Stimulated activated CD4-positive, alpha-beta T cell treated with anti-CD3 and anti-CD28 coated beads, Interleukin-1b, Interleukin-23, amount 100 ng/mL, for 1 hour (primary cell): ENCODE measurements at places on chromosomes 1 and 21.

DNA sequence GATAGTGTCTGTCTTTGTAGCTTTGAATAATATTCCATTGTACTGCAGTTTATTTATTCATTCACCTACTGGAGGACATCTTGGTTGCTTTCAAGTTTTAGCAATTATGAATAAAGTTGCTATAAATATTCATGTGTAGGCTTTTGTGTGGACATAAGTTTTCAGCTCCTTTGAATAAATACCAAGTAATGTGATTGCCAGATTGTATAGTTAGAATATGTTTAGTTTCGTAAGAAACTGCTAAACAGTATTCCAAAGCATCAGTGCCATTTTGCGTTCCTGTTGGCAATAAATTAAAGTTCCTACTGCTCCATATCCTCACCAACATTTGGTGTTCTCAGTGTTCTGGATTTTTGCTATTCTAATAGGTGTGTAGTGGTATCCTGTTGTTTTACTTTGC is 311.7 kb upstream of the FMN2 start:
- DNase-seq, result no peak

DNA sequence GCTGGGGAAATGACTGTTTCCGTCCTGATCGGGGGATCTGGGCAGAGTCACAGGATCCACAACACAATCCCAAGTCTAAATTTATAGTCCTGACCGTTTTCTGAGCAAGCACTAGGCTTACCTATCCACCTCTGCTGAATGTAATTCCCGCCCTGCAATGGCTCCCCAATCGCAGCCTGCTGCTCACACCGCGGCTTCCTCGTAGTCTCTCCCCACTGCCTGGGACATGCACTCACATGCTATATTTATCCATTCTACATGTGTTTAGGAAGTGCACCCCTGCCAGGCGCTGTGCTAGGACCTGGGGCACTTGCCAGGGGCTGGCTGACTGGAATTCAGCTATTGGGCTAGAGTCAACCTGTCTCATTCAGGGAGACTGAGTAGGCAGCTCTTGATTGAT is 246.6 kb upstream of the CSF3R start:
- DNase-seq, result no peak

GRCh38 chr1:34663031-34663430 is 91.8 kb upstream of the GJB5 start:
- DNase-seq, result no peak

DNA sequence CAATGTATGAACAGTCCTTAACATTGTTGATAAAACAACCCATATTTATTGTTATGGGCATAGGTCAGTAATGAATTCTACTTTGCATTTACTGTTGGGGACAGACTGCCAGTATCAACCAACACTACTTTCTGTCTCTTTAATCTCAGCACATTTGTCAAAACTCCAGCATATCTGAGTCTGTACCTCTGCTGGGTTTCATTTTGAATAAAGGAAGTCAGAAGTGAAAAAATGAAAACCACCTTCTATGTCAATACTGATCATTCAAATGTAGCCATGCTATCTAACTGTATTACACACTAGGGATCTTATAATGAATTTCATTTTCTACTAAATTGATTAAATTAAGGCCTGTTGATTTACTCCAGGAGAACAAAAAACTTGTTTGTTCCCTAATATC is 24.2 kb upstream of the CXADR start:
- no peak for DNase-seq

DNA sequence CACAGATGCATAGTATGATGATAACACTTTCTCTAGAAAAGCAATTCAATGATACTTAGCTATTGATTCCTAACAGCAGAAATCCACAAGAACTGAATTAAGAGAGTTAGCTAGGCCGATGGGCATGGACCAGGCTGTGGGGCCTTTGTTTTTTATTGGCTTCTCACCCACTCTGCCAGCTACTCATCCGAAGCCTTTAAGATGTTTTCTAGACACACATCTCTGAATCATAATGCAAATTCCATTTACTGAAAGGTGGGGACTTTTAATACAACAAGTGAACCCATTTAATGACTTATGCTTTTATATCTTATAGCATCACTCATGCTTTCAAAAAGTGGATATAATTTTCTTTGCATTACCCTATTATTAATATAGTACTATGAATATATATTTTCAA is 170.2 kb downstream of the RUNX1 start:
- no peak for DNase-seq

GRCh38 chr21:46099476-46099875 is 1.6 kb downstream of the COL6A2 start:
- DNase-seq, result no peak

- DNase-seq, result no peak
Observed at GRCh38 chr1:156502894-156503697, 2.5 kb upstream of the MEF2D start.

DNA sequence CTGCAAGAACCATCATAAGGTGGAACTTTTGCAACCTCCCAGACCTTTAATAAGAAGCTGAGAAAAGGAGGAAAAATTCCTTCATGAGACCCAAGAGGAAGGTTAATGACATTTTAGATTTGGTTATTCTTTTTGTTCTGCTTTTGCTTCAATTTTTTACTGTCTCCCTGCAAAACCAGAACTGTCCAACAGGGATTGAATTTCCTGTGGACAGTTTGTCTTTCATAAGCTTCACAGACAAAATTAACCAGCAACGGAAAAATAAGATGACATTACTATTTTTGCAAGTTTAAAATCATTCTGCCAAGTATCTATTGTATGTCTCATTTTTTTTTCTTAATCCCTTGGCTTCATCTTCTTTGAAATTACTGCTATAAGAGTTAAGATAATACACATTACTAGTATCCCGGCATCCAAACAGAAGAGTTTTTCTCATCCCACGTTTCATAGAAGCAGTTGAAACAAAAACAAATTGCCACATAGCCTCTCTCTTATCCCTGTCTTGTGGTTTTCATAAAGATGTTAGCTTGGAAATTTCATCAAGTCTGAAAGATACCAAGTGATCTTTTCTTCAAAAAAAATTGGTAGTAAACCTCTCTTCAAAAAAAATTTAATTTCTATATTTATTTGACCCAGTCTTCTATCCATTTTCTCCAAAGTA is 465.3 kb upstream of the PTBP2 start:
- no peak for DNase-seq

DNA sequence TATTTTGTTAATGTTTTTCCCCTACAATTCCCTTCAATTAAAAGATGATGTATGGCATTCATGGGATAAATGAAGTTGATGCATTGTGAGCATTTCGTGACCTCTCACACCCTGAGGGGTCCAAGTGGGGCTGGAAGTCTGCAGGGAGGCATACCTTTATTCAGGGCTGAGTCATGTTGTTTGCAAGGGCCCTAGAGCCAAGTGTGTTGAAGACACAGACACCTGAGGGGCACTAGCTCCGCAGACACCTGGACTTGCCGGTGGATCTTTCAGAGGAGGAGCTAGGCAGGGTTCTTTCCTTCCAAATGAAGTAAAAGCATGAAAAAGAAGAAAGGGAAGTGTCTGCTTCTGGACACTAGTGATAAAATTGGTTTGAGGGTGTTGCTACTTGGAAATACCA is 57.0 kb upstream of the RGS7 start:
- DNase-seq, result no peak

- DNase-seq, result no peak
Observed at GRCh38 chr21:36849461-36850105, 116.9 kb downstream of the HLCS start.

GRCh38 chr21:32371913-32372314 is 20.9 kb downstream of the URB1 start:
- no peak for DNase-seq

DNA sequence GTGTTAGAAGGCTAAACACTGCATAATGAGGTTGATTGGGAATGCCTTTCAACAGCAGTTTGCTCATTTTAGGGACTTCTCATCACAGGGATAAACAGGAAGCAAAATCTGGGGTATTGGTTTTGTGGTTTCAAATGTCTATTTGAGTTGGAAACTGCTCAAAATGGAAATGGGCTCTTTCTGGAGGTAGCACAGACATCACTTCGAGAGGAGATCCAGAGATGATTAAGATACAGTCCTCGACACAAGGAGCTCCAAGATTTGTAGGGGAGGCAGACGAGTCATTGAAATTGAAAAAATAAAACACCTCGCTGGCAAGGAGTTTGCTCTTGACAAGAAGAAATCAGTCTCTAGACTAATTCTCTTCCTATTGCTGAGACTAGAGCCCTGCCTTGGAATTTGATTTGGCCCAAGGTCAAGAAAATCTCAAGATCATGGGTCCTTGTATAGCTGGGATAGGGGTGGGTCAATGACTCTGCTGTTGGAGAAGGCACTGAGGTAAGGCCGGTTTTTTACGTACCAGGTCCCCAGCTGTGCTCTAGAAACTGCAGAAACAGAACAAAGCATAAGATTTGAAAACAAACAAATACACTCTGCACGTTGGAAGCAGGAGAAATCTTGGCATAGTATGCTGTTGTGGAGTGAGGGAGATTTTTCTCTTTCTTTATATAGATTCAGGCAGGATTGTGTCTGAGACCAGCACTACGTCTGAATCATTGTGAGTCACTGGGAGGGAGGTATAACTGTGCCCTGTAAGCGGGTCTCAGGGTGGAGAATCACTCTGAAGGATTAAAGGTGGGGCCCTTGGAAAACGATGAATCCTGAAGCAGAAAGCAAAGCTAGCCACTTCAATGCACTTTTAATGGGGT is 17.7 kb upstream of the KLHDC8A start:
- DNase-seq, result no peak

DNA sequence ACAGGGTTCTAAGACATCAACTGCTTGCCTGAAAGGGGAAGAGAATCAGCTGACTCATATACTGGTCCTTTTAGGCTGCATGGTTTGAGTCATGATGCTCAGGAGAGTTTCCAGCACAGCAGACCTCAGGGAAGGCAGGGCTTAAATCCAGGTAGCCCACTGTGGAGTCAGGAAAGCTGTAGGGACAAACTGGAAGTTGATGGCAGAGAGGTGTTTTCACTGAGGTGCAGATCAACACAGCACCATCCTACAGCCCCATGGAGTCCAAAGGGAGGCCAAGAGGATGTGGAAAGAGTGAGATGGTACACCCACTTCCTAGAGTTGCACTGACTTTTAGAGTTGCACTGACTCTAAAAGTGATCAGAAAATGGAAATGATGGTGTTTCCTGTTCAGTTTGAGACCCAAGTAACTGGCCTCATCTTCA is 252.4 kb upstream of the DUSP10 start:
- no peak for DNase-seq

DNA sequence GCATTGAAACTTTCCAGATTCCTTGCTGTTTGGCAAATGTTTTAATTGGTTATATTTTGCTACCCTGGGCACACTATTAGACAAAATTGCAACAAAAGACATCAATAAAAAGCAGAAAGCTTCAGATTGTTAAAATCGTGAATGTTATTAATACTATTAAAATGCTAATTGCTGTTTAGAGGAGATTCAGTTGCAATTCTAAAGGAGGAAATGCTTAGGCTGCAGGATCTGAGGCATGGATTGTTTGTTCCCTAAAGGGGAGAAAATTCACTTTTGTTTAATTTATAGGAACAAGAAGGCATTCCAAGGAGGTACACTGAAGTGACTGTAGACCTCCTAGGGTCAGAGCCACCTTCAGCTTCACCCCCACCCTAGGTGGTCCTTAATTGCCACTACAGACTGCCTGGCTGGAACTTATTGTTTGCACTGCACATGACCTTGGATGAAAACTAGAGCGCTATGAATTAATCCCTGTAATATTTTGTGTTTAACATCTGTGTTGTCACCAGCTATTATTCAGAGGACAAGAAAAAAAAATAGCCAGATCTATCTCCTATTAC is 1266.9 kb upstream of the ADGRL2 start:
- DNase-seq, result no peak

DNA sequence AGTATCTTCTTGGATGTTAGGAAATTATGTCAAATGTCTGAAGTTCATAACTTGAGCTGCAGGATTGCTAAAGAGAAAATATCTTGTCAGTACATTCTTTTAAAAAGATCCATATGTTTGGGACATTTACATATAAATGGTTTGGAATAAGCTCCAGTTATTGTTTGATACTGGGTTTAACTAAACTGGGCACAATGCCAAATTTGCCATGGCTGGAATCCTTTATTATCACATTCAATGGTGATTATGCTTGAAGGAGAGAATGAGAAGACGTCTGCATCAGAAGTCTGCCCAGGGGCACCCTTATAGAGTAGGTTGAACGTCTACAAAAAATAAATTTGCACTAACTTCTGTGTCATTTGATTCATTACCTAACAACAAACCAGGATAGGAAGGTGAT is 652.5 kb downstream of the AMY1C start:
- no peak for DNase-seq

DNA sequence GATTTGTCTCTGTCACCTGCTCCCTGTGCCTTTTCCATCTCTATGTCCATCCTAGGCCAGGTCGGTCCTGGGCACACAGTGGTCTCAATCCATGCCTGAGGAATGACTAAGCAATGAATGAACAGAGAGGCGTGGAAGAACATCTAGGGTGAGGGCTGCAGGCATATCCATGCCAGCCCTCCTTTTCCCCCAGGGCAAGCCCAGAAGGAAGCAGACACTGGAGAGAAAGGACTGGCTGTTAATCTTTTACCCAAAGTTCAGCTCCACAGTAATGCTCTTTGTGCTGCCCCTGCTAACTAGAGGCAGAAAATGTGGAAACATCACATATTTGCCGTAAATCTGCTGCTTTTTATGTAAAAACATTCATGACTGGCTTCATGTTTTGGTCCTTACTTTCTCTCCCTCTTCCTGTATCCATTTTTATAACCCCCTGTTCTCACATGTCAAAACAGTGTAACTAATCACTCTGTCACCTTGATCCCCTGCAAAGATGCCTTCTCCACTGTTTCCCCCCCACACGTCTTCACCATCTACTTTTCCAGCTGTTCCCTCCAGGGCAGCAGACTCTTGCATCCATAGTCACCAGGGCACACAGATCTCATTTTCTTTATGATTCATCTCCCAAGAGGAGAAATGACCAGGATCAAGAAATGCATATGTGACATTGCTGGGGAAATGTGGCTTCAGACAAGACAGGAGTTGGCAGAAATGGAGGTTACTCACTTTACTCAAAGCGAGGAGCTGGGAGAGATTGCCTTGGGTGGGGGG is 166.4 kb upstream of the PROX1 start:
- DNase-seq, result no peak

DNA sequence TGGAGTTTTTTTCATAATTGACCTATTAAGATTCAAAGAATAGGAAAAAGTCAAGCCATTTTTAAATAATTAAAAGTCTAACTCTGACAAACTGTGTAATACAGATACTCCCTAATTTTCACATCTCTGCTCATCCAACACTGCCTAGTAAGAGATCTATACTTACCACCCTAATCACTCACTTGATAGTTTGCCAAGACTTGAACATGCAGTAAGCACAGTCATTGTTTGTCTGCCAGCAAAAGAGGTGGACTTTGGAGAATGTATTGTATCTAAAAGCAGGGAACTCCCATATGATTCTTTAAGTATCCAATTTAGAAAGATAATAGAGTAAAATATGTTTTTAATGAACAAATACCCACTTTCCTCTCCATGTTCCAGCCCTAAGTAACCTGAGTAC is 15.5 kb downstream of the TMEM59 start:
- no peak for DNase-seq

DNA sequence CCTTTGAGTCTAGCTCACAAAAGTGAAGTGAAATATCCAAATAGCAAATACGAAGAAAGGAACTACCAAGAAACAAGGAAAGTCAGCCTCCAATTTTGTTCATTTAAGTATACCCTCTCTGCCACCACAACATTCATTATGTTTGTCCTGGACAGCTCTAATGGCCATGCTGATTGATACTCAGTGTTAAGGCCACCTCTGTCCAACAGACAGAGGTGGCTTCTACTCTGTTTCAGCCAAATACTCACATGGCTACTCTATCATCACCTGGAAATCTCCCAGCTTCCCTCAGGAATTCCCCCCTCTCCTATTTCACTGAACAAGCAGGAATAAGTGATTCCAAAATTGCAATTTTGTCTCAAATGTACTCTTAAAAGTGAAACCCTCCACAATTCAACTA is 10.7 kb downstream of the APP start:
- DNase-seq, result no peak

GRCh38 chr1:230743899-230744298 is 3.3 kb upstream of the CAPN9 start:
- no peak for DNase-seq
